ENCODE measurements at places on chromosomes 13 and 19. TPM values are rescaled to one million over a fixed set of nuclear protein-coding genes. Genes with fewer than 3 reads are reported as not detected.

DNA sequence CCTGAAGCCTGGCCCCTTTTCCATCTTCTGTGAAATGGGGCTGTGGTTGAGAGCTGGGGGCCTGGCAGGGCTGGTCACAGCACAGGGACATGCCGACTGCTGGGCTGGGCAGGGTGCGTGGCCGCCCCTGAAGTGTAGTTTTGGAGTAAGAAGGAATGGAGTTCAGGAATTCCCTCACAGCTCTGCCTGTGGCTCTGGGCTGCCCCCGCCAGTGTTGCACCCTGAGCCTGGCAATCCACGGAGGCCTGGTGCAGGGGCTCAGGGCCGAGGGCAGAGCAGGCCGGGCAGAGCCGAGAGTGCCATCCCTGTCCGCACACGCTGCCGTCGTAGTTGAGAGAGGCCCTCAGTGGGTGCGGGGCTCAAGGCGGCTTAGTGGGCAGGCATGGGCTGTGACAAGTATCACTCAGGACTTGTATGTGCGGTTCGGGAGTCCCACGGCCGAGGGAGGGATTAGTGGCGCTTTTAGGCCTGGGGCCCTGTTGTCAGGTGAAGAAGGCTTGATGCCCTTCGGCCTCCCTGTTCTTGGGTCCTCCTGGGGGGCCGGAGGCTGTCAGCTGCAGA lies 9.7 kb downstream of the SPPL2B start:
- DNase-seq: no peak

- DNase-seq: no peak
These were observed at the start of gene IL4I1 for GRCh38 chr19:49896863-49897621. Gene IL4I1 (minus strand): TSS chr19:49896887. CDS start chr19:49896160, 727 bp downstream.

DNA sequence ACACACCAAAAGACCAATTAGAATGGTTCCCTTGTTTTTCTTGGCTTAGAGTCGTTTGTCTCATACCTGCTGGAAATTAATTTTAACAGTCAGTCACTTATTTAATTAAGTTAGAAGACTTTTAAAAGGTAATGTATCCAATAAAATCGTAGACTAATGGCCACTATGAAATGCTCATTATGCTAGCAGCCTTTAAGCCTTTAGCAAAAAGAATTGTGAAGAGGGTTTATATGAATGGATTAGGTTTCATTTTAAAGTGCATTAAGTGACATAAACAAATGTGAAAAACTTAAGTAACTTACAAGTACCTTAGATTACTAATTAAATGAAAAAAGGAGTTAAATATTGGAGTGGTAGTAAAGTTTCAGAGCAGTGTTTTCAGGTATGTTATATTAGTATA lies 139.6 kb downstream of the RXFP2 start:
- DNase-seq: no peak

- no peak for DNase-seq
These were observed 498.1 kb downstream of the GPC5 start for GRCh38 chr13:91896547-91896946.

DNA sequence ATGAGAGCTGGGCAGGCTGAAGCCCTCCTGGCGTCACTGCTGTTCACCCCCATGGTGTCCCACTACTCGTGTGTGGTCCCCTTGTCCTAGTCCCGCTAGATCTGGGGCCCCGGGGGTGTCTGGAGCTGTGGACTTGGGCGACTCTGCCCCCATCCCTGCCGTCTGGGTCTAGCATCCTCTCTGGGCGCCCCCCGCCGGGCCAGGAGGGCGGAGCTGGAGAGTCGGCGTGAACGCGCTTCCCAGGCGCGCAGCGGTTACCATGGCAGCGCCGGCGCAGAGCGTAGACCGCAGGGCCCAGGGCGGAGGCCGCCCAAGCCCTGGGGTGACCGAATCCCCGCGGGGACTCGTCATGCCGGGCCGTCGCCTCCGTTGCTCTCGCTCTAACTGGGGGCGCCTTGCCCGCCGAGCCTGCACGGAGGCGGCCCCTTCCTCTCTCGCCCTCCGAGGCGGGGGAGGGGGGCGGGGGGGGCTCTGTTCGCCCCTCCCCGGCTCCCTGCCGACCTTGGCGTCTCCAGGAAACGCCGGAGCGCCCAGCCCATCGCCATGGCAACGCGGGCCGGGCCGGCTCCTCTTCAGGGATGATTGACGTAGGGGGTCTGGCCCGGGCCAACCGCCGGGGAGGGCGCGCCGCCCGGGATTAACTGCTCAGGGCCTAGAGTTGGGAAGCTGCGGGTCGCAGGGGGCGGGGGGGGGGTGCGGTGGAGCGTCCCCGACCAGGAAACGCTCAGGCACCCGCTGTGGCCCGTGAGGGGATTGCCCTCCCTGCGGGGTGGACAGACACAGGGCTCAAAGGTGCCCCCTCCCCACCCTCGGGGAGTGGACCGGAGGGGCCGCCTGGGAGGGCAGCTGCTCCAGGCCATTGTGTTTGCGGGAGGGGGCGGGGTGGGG lies 8.9 kb downstream of the ISYNA1 start:
- peak; percentile 93 for DNase-seq

GRCh38 chr13:30502237-30502636 lies 36.5 kb upstream of the HMGB1 start:
- no peak for DNase-seq

DNA sequence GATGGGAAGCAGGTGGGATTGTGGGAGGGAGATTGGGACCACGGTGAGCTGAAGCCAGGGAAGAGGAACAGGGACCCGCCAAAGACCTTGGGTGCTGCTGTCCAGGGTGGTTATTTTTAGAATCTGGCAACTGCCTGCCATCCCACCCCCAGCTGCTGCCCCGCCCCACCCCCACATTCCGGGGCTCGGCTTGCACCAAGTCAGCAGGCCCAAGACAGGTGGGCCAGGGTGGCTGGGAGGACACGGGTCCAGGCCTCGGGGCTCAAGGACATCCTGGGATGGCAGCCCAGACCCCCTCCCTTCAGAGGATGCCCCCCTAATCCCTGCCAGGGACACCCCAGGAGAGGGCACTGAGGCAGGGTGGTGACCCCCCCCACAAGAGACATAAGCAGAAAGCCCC lies 827 bp downstream of the CKM start:
- DNase-seq: no peak

DNA sequence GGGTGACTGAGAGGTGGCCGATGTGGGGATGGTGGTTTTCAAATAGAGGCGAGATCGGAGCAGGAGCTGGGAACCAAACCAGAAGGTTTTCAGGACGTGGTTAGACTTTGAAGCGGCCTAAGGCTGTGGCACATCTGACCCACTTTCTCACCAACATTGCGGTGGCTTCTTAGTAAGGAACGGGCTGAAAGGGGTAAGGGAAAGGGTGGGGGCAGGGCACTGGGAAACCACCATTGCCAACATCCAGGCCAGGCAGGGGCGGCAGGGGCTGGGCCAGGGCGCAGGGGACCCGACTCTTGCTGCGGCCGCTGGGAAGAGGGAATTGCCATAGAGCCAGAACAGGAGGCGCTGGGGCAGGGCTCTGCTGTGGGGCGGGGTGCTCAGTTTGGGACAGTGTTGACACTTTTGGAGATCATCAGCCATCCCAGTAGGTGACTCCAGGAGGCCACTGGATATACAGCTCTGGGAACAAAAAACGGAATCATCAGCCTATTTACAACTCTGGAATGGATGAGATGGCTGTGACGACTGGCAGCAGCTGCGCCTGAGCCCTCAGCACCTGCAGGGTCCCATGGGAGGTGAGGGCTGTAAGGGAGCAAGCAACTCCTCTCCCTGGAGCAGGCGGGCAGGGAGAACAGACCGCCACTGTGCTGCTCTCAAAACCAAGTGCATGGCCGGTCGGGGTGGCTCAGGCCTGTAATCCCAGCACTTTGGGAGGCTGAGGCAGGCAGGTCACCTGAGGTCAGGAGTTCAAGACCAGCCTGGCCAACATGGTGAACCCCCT lies 52.2 kb downstream of the IRS2 start:
- no peak for DNase-seq

DNA sequence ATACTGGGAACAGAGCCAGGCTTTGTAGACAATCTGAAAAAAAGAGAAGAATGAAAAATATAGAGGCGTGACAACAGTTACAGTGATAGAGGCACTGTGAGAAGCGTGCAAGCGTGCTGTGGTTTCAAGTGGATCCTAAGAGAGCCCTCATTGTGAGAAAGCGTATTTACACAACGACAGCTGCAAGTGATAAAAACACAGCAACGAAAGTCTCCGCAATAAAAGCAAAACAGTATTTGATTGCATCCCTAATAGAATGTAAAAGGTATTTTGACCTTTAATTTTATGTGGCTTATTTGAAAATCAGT lies 642.7 kb upstream of the ARGLU1 start:
- no peak for DNase-seq

- no peak for DNase-seq
These were observed 11.8 kb upstream of the RB1 start for GRCh38 chr13:48291730-48292129.

GRCh38 chr13:79404361-79404760 lies 1.7 kb downstream of the RBM26 start:
- DNase-seq: no peak

GRCh38 chr19:38433268-38433733 lies at the start of gene RYR1:
Gene RYR1 (plus strand): TSS chr19:38433691. CDS start chr19:38433830, 139 bp downstream.
- DNase-seq: no peak

DNA sequence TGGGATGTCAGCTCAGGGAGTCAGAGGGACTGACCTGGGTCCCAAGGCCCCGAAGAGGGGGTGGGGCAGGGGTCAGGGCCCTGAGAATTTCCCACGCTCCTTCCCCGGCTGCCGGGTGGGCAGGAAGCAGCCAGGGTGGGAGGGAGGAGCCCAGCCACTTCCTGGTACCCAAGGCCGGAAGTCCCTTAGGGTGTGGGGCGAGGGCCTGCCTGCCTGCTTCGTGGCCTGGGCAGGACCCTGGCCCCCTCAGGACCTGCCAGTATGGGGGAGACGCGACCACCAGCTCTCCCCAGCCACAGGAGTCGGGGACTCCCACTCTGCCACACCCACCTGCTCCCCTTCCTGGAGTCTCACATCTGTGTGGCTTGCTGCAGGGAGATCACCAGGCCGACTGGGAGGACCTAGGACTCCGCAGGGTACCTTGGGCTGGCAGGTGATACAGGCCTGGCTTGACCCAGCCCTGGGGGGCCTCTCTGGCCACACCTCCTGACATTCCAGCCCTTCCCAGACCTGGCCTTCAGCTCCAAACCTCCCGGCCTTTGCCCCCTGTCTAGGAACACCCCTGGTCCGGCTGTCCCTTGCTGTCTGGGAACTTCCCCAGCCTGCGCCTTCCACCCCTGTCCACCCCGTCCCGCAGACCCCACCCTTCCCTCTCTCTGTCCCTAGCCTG lies 9.8 kb upstream of the CIRBP start:
- DNase-seq: no peak

- DNase-seq: no peak
These were observed 2447.7 kb downstream of the PCDH9 start for GRCh38 chr13:64782466-64782865.

- DNase-seq: peak; percentile 32
These were observed 34.1 kb upstream of the TFDP1 start for GRCh38 chr13:113550453-113550852.

- DNase-seq: no peak
These were observed 61.1 kb upstream of the HMGB1 start for GRCh38 chr13:30526612-30527495.

DNA sequence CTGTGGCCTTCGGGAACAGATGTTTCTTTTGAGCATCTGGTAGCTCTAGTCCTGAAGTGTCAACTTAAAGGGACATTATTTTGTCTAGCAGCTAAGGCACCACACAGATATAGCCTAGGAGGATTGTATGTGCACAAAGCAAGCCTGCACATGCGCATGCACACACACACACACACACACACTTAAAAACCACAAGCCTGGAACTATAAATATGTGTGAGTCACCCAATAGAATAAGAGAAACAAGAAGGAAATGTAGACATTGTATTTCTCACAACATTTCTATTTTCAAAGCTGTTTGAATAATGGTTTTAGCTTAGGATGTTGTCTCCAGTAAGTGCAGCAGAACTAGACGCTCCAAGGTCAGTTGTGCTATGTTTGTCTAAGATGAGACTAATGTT lies 516.5 kb downstream of the SUCLA2 start:
- DNase-seq: no peak

NLRP11 gene
- total RNA-seq: not detected

ZNF208 gene
- not detected for total RNA-seq

BORA gene
- total RNA-seq: 14.6 TPM

NCR1 gene
- not detected for total RNA-seq

GPC5 gene
- total RNA-seq: 2.8 TPM

PSENEN gene
- 74.2 TPM for total RNA-seq

ACP7 gene
- total RNA-seq: 0.29 TPM

KLK15 gene
- 0.26 TPM for total RNA-seq

CLEC17A gene
- not detected for total RNA-seq
